ENCODE measurements at places on chromosomes 6 and 20.

DNA sequence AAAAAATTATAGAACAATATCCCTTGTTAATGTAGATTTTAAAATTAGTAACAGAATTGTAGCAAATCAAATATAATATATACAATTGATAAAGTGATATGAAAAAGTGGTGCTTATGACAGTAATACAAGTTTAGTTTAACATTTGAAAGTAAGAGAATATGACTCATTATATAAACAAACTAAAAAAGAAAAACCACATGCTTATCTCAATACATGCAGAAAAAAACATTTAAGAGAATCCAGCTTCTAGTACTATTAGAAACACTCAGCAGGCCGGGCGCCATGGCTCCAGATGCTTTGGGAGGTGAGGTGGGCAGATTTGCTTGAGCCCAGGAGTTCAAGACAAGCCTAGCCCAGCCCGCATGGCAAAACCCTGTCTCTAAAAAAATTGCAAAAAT, 60.7 kb upstream of the LAMA2 start:
- DNase-seq = no peak

DNA sequence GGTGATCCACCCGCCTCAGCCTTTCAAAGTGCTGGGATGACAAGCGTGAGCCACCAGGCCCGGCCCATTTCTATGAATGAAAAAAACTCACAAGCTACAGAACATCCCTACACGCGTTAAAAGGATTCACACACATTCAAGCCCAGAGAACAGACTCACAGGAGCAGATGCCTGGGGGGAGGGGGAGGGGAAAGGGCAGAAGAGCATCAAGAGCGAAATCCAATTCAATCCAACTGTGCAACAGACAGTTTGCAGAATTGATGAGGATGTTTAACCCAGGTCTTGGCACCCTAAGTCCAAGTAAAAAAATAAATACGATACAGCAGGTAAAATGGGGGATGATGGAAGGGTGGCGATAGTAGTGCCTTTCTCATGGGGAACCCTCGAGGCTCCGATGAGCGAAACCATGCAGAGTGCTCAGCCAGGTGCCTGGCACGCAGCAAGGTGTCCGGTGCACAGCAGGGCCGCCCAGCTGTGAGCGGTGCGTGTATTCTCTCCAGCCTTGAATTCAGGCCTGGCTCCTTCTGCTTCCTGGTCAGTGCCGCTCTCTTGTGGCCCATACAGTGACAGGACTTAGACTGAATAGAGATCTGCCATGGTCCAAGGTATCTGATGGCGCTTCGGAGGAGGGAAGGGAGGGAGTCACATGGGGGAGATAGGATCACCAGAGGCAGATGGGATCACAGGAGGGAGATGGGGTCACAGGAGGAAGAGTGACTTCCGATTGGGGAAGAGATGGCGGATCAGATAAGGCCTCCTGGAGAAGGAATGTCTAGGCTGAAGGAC, 35.4 kb upstream of the ANGPT4 start:
- DNase-seq = no peak

GRCh38 chr6:142952614-142953013, 7.6 kb upstream of the HIVEP2 start:
- no peak for DNase-seq

GRCh38 chr6:43801495-43802181, 31.6 kb downstream of the VEGFA start:
- DNase-seq = peak; percentile 77

- DNase-seq = no peak
These were observed 7.2 kb downstream of the RIN2 start for GRCh38 chr20:19765266-19765665.

DNA sequence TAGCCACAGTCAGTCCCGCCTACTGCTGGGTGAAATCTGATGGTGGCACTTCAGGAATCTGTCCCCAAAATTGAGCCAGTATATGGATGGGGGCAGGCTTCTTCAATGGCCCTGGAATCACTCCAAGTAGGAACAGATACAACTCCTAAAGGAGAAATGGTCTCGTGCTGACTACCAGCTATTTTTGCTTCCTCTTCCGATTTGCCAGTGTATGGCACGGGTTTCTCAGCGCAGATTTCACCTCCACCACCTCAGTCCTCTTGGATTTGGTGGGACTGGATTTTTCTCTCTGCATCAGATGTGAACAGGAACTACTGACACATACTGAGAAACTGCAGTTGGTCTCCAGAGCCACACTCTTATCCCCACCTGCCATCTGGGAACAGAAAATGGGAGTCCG, 27.2 kb downstream of the PNPLA1 start:
- DNase-seq = no peak

DNA sequence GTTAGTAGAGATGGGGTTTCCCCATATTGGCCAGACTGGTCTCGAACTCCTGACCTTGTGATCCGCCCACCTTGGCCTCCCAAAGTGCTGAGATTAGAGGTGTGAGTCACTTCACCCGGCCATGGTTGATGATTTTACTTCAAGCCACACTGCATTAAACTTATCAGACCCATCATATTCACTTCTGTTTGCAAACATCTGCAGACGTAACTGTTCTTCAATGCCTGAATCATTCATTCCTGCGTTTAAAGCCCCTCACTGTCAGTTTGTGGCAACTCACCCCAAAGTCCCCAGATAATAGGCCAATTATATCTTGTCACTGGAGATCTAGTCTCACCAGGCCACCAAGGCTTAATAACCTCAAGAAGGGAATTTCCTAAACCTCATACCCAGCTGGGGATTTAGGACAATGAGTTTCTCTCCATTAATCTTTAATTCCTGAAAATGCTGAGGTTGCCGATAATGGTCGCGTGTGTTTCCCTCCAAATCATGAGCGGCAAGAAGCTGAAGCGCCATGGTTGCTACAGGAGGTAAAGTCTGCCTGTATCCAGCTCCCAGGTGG, 229.6 kb downstream of the LY86 start:
- DNase-seq = no peak

DNA sequence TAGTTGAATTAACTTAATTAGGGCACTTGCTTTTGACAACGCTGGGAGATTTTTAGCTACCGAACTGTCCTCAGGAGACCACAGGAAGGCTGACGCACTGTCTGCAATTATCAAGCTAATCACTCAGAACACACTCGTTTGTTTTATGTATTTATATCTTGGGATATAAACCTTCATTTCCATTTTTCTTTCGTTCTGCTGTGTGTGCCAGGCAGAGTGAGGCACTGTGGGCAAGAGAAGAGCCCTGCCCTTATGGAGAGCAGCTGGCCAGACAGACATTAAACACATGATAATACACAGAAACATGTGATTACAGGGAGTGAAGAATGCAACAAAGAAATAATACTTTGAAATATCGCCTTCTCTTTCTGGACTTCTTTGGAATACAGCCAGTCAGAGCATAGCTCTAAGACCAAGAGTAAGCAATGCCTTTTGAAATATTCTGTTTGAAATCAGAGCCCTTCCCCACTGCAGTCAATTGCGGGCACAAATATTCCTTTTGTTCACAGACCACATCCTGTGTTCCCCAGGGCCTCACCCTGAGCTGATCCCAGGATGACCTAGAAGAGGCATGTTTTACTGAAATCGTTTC, 96.8 kb downstream of the ANKRD60 start:
- no peak for DNase-seq
